Eye (tissue), 1 donor: ENCODE measurements at places on chromosomes 4 and X.

DNA sequence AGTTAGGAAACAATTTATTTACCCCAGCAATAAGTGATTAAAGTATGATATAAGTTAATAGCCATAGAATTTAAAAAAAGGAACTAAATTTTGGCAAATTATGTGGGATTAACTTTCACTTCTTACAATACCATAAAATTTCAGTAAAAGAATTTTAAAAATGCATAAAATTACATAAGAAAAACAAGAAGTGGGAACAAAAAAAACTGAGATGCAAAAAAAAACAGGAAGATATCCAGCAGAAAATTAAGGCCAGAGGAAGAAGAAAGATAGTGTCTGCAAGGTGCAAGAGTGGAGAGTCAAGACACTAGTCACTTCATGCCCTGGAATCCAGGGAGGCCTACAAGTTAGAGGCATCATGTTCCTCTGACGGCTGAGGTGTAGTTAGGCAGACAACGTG lies 184.2 kb downstream of the GASK1B start:
- no peak for DNase-seq

DNA sequence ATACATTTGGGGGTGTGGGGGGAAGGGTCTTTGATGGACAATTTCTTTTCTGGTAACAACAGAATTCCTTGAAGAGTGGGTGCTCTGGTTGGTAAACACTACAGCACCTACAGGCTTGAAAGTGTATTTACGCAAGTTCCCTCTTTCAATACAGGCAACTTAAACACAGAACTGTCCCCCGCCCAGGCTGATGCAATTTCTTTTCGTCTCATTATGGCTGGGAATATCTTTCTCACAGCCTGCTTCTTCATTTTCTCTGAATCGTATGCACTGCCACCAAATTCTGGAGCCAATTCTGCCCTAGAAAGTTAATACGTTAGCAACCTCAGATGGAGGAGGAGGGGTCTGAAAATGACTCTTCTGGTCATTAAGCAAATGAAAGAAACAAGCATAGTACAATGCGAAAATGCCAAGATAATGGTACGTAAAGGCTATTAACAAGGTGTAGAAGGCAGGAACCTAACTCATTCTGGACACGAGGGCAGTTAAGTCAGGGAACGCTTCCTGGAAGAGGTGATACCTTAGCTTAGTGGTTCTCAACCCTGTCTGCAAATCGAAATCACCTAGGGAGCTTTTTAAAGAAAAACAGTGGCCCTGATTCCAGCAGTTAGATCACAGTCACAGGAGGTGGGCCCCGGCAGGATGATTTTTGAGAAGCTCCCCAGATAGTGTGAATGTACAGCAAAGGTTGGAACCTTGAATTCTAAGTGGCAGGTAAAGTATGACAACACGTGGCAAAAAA lies 1.0 kb downstream of the AGA start:
- DNase-seq = no peak

- peak; percentile 85 for DNase-seq
These were observed 81.5 kb upstream of the EGFL6 start for GRCh38 chrX:13487731-13488505.

DNA sequence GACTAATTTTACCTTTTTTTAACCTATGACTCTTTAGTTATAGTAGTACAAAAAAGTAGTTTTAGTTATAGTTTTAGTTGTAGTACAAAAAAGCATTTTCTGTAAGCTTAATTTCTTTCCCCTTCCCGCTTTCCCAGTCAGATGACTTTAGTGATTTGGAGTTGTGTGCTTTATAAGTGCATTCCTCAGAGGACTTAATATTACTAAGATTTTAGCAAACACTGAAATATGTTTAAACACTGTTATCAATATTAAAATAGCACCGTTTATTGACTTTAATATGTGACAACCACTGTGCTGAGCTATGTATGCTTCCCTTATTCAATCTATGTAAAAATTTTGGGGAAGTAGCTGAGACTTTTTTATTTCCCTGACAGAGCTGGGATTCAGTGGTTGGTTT lies 22.8 kb downstream of the GUF1 start:
- no peak for DNase-seq

- no peak for DNase-seq
These were observed 164.2 kb upstream of the NRK start for GRCh38 chrX:105658136-105658535.

- no peak for DNase-seq
These were observed 251.6 kb downstream of the CRLF2 start for GRCh38 chrX:960821-961220.

- no peak for DNase-seq
These were observed 118.5 kb downstream of the PARM1 start for GRCh38 chr4:75051431-75051830.

GRCh38 chr4:52640808-52641565 lies 18.1 kb downstream of the USP46 start:
- no peak for DNase-seq

GRCh38 chr4:2179717-2180116 lies 62.2 kb downstream of the HAUS3 start:
- DNase-seq = no peak

DNA sequence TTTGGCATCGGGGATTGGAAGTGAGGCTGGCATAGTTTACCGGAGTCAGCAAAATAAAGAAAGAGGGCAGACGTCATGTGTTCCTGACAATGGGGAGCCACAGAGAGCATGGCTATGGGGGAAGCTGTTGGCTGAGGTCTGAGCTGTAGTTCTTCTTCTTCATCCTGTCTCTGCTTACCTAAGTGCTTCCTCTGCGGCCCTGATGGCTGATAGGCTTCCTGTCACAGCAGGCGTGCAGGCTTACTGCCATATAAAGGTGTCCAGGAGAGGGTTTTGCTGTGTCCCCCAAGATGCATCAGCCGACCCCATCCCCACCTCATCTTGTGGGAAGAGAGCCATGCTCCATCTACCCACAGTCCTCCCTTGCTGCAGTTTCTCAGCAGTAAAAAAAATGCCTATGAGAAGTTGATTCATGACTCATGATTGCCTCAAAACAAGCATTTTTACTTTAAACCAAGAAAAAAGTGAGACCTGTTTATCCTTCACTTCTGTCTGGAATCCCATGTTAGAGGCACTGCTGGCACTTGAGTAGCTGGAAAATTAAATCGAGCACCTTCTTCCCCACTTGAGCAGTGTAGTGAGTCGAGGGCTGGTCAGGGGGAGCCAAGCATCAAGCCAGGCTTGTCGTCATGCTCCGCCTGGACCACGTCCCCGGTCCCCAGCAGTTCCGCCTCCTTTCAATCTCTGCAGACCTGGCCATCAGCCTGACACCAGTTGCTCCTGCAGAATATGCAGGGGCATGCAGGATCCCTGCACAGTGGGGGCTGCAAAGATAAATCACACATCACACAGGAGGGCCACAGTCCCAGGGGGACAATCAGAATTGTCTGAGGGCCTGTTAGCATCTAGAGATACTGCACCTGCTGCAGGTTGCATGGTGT lies 237.8 kb downstream of the EVC2 start:
- DNase-seq = no peak

GRCh38 chrX:131728295-131729145 lies 184.6 kb downstream of the OR13H1 start:
- no peak for DNase-seq

- DNase-seq = peak; percentile 0
These were observed 15.0 kb upstream of the CT47A1 start for GRCh38 chrX:121000589-121000988.

DNA sequence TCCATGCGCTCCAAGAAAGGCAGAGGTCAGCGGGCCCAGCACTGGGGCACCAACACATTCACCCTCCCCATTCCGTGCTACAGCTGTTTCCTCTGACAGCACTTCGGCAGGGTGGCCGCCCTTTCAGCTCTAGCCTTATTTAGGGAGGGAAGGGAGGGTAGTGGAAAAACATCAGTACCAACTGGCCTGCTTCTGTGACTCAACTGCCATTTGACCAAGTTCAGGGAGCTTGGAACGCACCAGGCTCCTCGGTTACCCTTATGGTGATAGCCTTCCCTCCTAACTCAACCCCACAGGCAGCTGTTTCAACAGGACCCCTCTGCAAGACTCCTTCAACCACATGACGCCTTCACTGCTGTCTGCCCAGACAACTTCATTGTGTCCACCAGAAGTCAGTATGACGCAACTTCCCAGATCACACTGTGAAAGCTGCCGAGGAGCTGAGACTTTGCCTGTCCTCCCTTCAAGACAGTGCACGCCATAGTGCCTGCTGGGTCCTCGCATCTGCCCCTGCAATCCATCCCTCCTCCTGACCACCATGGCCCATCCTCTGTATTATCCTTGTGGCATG lies 132.2 kb downstream of the AFAP1 start:
- no peak for DNase-seq

DNA sequence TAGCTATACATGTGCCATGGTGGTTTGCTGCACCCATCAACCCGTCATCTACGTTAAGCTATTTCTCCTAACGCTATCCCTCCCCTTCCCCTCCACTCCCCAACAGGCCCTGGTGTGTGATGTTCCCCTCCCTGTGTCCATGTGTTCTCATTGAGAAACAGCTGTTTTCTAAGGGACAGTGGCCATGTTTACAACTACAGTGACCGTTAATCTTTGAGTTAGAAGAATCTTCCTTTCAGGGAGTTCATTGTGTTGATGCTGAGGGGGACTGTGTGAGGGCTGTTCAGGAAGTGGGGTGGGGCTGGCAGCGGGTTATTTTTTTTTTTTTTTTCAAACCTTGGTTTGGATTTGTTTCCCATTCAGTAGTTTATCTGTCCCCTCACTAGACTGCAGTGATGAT lies 179.9 kb downstream of the NHS start:
- DNase-seq = peak; percentile 13

- DNase-seq = peak; percentile 7
These were observed 6.6 kb upstream of the PPM1K start for GRCh38 chr4:88291003-88291402.

GRCh38 chrX:2647627-2648026 lies 43.5 kb upstream of the CD99 start:
- no peak for DNase-seq

DNA sequence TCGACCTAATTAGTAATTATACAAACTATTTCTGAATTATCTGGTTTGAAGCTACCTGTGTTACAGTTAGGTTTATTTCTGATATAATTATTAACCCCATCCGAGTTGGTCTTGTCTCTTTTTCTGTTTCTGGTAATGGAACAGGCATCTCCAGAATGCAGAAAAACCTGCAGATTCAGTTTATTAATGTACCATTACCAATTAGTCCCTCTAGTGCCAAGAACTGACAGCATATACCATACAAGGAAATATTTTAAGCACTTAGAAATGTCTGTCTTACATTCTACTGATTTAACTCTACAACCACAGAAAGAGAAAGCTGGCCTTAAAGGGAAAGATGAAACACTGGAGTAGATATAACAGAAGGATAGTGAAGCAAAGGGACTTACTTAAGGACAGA lies 570.6 kb downstream of the CENPC start:
- peak; percentile 6 for DNase-seq

DNA sequence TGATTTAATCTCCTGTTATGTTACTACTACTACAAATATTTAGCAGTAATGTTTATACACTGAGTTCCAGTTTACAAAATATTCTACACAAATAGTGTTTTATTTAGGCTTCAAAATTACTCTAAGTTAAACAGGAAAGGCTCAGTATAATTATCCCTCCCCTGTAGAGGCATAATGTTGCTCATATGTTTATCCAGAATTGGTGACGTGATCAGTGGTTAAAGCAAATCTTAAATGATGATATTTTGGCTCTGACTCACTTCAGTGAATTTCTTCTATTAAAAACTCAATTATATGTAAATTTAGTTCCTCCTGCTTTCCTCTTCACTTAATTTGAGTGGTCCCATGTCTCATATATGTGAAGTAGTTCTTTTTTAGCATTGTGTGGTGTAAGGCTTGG lies 438.5 kb downstream of the ADGRL3 start:
- no peak for DNase-seq

- DNase-seq = peak; percentile 79
These were observed 319 bp downstream of the DRP2 start for GRCh38 chrX:101219864-101220346.

GRCh38 chrX:139795196-139795595 lies 87.2 kb upstream of the MCF2 start:
- DNase-seq = no peak

- peak; percentile 73 for DNase-seq
These were observed 774 bp downstream of the ARMCX2 start for GRCh38 chrX:101658661-101659491.

- peak; percentile 57 for DNase-seq
These were observed 43.1 kb upstream of the BCOR start for GRCh38 chrX:40140706-40141499.

DNA sequence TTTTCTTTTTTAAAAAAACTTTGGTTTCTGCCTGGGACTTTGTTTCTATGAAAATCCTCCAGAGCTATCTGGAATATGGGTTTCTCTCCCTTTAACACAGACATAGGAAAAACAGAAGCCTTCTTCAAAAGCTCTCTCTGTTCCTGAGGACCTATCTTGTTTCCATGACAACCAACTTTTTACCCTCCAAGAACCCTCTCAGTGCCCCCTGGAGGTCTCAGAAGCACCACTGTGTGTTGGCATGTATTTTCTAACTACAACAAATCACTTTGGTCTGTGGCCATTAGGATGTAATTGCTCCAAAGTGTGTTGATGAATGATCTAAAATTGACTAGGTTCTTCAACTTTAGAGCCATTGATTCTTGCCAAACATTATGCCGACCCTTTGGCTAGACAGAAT lies 1331.6 kb downstream of the ADGRL3 start:
- no peak for DNase-seq

DNA sequence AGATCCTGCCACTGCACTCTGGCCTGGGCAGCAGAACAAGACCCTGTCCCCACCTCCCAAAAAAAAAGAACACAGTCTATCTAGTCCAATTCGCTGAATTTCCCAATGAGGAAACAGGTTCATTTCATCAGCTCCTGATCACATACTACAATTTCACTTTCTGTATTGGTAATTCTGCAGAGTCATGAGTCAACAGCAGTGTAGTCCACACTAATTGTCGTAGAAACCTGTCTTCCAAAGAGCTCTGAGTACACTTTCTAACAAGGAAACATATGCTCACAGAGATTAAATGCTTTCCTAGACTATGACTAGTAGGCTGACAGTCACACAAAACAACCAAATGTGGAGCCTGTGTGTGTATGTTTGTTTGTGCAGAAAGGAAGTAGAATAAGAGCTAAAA lies 91.9 kb downstream of the GPC4 start:
- no peak for DNase-seq

- no peak for DNase-seq
These were observed 748 bp downstream of the CFP start for GRCh38 chrX:47628982-47629381.

DNA sequence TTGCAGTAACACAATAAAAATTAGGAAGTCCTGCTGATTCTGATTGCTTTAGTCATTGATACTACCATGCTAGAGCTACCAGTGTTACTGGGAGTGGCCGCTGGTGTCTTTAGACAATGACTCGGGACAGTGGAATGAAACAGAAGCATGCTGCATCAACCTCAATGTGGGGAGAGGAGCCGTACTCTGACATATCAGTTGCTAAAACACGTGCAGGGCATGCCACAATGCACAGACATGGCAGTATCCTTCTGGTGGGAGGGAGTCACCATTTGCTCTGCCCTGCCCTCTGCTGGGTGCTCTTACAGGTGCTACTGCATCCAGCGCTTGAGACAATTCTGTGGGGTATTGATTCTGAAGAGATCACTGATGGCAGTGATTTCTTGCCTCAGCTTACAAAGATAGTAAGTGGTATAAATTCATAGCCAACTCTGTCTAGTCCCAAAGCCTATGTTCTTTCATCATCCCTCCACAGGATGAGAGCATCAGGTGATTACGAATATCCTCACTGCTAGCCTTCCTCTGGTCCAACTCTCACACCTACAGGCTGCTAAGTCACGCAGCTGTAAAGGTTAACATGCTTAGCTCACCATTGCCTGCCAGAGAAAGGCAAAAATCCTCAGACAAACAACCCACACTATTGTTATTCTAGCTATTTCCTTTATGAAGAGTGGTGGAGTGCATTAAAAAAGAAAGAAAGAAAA lies 43.7 kb downstream of the NSG1 start:
- DNase-seq = peak; percentile 86

- DNase-seq = no peak
These were observed 35.7 kb downstream of the IDS start for GRCh38 chrX:149469406-149469805.
